Activated naive CD8-positive, alpha-beta T cell treated with anti-CD3 and anti-CD28 coated beads, Interleukin-2, amount 50 U/mL, for 16 hours (primary cell): ENCODE measurements at places on chromosomes 5 and 9.

DNA sequence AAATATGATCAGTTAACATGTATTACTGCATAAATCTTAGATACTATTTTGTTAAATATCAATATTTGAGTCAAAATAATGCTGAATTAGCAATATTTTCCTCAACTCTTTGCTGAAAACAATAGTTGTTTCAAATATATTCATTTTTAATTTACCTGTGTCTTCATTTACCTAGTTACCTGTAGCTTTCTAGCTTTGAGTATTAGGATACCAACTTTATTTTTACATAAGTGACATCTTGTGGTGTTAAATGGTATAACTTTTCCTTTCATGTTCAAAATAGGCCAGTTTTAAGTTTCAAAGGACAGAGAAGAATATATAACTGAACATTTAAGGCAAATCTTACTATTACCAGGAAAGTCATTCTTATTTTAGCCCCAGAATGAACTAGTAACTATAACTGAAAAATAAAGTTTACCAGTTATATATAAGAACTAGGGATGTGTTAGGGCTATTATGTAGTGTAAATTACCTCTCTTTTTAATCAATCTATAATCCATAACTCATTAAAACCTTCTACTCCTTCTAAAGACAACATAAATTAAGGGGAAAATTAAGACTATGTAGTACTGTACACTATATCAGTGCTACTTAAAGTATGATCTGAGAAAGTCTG is 25.3 kb downstream of the AP3B1 start:
- no peak for DNase-seq

- DNase-seq: no peak
Observed at GRCh38 chr9:27204578-27204977, 92.4 kb downstream of the EQTN start.

DNA sequence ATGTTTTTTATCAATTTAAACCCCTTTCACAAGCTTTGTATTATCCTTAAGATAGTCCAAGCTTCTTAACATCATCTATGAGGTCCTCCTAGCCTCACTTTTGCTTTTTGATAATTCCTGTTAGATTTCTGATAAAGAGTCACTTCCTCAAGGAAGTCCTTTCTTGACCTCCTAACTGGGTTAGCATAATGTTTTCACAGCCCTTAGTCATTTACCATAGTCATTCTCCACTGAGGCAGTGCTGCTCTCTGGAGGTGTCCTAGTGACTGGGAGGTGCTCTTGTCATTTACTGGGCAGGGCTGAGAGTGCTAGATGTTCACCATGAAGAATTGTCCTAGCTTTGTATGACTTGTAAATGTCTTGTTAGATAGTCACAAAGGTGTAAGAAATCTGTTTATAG is 26.4 kb downstream of the TNPO1 start:
- no peak for DNase-seq

- no peak for DNase-seq
Observed at GRCh38 chr5:109838157-109838556, 148.4 kb downstream of the MAN2A1 start.

DNA sequence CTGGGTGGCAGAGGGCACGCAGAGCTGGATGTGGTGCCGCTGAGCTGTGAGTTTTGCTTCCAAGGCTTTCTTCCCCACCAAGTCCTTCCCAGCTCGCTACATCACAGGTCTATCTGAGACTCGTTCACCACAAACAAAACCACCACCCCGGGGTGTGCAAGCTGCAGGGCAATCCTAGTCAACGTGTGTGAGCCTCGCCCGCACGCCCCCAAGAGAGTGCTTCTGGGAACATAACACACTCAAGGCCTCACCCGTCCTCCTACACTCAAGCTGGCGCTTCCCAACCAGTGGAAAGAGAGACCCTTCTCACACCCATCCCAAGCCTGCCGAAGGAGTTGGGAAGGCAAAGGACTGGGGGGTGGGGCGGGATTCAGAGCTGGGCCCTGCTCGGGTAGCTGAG is 10.6 kb downstream of the SNAPC4 start:
- no peak for DNase-seq
